NCI-H510A treated with DMSO at 0.1 percent for 48 hours (cell line): ENCODE measurements at places on chromosomes 11 and 22.

- DNase-seq: no peak
Measured at GRCh38 chr11:396511-396947, 2.5 kb downstream of the PKP3 start.

DNA sequence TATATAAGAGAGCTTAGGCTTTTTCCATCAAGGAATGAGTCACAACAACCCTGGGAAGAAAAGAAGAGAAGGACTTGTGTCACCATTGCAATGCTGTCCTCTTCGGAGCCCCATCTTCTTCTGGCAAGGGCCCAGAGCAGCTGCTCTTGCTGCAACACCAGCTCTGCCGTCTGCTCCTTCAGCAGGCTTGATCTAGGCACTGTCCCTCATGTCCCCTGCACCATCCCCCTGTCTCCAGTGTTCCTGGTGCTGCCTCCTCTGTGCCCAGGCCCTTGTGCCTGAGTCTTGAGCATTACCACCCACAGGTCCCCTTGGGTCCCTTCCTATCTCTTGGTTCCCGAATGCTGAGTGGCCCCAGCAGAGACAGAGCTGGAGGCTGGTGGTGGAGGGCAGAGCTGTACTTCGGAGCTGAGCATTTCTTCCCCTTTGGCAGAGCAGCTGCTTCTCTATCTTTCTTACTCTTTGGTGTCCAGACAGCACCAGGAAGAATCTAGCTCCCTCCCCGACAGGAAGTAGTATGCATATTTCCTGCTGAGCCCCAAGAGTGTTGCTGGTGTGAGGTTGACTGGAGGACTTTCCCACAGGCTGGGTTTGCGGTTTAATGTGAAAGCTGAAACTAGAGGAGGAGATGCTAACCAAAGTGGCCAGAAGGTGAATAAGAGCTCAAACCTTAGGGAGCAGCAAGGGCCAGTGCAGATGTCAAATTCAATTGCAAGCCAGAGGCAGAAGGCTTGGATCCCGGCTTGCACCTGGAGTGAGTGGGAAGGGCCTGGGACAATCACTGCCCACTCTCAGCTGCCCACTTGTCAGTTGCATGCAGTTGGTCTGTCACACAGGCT is 27.8 kb downstream of the WEE1 start:
- DNase-seq: no peak

GRCh38 chr11:12188548-12189317 is 78.3 kb downstream of the MICAL2 start:
- DNase-seq: no peak

DNA sequence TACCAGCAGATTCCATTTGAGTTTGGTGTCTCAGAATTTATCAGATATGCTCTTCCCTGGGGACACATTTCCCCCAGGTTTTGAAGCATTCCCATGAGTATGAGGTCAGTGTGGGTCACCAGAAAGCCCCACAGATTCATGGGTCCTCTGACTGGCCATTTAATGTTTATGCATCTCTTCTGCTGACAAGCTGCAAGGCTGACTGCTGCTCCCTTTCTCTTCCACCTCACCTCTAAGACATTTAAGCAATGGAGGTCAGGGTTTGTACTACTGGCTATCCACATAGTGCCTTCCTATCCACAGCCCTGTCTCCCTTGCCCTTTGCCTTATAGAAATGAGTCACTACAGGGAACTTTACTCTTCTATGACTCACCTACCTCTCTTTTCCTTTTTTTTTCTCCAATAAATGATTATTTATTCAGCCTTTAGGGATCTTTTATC is 106.0 kb upstream of the TIMP3 start:
- no peak for DNase-seq

- DNase-seq: peak; percentile 12
Measured at GRCh38 chr22:20957683-20958431, 9.2 kb upstream of the AIFM3 start.

DNA sequence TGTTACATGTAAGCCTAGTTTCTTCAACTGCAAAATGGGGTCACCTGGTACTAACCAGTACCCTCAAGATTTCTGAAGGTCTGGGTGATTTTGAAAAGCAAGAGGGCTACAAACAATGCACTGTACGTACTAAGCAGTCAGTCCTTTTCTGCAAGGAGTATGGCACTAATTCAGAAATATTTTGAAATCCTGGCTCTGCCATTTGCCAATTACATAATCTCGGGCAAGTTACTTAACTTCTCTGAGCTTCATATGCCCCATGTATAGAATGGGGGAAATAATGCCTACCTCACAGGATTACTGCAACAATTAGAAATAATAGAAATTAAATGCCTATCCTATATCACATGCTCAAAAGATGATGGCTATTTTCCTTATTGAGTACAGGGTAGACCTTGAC is 60.7 kb upstream of the CCDC89 start:
- DNase-seq: no peak

GRCh38 chr22:42438293-42438650 is 6.1 kb upstream of the NFAM1 start:
- no peak for DNase-seq

GRCh38 chr11:124829986-124830385 is 29.8 kb upstream of the MSANTD2 start:
- no peak for DNase-seq

GRCh38 chr11:130216591-130217132 is 57.1 kb downstream of the ST14 start:
- DNase-seq: no peak

- no peak for DNase-seq
Measured at GRCh38 chr22:36405671-36406538, 18.1 kb upstream of the MYH9 start.

GRCh38 chr11:114243461-114244372 is 52.5 kb upstream of the NNMT start:
- DNase-seq: peak; percentile 41

DNA sequence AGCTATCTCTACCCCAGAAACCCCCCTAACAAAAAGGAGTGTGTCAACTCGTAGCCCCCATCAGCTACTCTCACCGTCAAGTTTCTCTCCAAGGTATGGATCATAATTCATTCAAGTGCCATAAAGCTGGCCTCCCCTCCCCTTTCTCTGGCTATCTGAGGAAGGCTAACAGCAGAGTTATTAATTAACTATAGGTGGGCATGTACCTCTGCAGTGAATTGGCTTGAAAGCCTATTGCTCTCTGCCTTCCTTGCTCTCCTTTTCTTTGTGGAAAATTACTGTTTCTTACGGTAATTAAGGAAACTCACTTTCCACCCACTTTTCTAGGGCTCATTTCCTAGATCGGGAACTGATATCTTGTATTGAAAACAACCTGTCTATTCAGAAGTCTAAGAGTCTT is 14.1 kb downstream of the POLA2 start:
- no peak for DNase-seq

- no peak for DNase-seq
Measured at GRCh38 chr11:80980227-80980626, 1539.4 kb upstream of the TENM4 start.

- DNase-seq: no peak
Measured at GRCh38 chr22:45179276-45180049, 15.7 kb downstream of the NUP50 start.

GRCh38 chr11:71542879-71543777 is 5.1 kb upstream of the KRTAP5-9 start:
- DNase-seq: no peak

- no peak for DNase-seq
Measured at GRCh38 chr11:98561252-98561651, 459.5 kb upstream of the CNTN5 start.

DNA sequence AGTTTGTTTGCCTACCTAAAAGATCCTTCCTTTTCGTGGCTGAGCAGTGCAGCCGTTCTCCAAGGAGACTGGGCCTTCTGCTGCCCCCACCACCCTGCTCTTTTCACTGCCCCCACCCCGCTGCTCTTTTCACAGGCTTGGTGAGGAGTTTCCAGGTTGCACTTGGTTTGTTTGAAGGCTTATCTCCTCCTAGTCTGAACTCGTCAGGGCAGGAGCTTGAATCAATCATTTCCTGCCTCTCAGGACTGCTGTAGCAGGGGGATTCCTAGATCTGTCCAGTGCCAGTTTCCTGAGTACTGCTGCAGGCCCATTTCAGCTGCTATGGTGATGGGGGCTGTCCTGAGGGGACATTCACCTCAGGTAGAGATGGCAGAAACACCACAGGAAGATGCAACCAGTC is 10.0 kb downstream of the MED15 start:
- no peak for DNase-seq

- DNase-seq: no peak
Measured at GRCh38 chr11:127393460-127393997, 393.0 kb upstream of the KIRREL3 start.
